Cerebellar nuclear complex (tissue), 1 donor: ENCODE measurements at places on chromosomes 7 and 10.

GRCh38 chr10:69044546-69044945 is 43.4 kb upstream of the SRGN start:
- no peak for DNase-seq

- no peak for DNase-seq
Measured at GRCh38 chr7:142974626-142975025, 12.5 kb upstream of the KEL start.

- no peak for DNase-seq
Measured at GRCh38 chr10:99539120-99539519, 6.4 kb downstream of the NKX2-3 start.

DNA sequence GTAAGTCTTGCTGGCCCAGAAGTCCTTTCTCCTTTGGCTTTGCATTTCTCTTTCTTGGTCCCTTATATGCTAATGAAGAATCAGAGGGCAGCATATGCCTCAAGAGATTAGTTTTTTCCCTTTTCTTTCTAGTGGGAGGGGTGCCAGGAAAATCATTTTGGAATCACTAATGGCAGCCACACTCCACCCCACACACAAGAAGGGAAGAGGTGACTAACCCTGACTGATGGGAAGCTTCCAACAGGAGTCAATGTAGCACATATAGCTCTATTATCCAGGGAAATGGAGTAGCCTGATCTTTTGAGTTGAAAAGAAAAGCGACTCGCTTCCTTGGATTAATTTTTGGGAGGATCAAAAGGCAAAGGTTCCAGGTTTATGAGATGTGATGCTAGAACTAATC is 225.3 kb downstream of the KIF20B start:
- no peak for DNase-seq

DNA sequence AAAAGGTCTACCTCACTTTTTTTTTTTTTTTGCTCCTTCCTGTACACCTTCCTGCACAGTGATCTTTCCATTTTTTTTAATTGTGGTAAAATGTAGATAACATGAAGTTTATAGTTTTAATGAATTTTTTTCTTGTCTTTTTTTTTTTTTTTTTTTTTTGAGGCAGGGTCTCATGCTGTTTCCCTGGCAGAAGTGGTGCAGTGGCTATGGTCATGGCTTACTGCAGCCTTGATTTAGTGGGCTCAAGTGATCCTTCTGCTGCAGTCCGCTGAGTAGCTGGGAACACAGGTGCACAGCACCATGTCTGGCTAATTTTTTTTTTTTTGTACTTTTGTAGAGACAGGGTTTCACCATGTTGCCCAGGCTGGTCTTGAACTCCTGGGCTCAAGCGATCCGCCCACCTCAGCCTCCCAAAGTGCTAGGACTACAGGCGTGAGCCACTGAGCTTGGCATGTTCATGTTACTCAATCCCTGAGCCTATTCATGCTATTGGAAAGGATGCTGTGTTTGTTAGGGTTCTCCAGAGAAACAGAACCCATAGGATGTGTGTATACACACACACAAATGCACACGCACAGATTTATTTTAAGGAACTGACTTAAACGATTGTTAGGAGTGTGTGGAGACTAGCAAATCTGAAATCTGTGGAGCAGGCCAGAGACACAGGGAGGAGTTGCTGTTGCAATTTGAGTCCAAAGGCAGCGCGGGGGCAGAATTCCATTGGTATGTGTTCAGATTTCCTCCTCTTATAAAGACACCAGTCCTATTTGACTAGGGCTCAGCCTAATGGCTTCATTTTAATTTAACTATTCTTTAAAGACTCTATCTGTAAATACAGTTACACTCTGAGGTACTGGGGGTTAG is 29.1 kb downstream of the GALNT11 start:
- no peak for DNase-seq

DNA sequence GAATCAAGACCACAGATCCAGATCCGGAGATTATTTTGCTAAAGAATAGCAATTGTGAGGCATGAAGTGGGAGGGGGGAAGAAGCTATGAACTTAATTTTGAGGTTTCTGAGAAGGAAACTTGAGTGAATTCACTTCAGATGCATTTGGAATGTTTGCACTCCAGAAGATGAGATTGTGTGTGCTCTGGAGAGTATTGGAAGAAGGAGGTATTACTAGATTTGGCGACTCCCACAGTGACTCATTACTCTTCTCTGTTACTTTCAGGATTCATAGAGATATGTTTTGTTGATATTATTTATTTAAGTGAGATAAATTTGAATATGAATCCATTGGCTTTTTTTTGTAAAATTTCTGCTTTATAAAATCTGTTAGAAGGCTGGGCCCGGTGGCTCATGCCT is 80.7 kb downstream of the ANKRD30A start:
- DNase-seq: no peak

DNA sequence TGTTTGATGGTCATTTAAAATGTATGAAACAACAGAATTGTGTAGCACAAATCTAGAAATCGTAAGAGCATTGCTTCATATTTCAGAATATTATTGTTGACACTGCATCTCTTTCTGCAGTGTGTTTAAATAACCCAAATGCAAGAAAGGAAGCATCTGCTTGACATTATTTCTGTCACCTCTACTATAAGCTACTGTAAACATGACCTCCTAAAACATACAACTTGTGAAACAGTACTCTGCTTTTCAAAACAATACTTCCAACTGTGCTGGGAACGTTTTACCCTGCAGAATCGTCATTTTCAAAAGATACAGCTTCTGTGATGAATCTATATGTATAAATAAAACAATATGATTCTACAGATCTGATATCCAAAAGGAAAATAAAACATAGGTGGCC is 82.0 kb downstream of the RNF133 start:
- DNase-seq: no peak

DNA sequence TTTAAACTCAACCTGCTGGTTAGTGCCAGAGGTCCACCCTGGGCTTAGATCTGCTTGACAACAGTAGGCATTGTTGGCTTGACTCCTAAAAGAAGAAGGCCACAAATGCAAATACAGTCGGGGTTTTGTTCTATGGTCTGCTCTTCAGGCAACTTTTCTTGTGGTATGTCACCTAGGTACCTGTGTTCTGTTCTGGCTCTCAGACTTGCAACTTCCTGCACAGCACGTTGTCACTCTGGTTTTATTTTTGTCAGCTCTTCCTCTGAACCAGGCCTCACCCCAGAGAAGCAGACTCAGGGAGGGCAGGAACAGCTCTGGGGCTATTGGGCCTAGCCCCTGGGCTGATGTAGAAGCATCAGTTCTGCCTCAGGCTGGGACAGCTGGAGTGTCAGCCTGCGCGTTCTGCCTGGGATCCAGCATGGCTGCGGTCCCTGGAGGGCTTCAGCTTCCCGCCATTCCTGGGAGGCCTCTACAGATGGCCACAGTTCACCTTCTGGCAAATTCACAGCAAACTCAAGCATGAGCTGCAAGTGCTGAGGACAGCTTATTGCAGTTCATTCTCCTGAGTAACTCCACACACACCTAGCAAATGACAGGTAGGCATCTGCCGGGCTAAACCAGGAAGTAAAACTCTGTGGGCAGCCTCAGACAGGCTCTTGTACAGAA is 11.0 kb upstream of the PDCD4 start:
- no peak for DNase-seq

DNA sequence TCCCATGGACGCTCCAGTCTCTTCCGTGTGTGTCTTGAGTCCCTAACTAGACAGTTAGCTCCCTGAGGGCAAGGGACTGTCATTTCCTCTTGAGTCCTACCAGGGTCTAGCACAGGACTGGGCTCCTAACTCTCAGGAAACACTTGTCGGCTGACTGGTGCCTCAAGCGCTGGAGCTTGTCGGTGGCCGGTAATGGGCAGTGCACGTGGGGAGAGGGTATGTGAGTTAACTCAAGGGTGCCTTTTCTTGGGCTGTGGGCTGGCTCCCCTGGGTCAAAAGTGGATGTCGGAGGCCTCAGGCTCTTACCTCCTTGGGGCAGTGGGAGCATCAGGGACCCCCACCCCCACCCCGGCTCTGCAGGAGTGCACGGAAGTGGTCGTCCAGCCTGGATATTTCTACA is 32.9 kb downstream of the ZNF775 start:
- no peak for DNase-seq

DNA sequence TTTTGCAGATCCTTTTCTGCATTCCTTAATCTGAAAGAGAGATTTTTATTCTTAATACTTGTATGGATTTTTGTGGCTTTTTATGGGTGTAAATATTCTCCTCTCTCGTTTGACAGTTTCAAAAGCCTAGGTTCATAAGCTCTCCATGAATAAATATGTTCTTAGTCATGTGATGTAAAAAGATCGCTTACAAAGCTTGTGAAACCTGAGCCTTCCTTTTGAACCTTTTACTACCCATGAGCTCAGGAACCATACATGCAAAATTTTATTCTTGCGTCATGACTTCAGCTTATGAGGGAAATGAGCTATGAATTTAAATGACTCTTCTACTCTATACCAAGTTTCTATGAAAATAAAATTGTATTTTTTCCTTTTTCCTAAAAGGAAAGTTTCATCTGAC is 98.7 kb downstream of the POLL start:
- DNase-seq: no peak

- DNase-seq: no peak
Measured at GRCh38 chr7:116045532-116045931, 15.0 kb upstream of the TFEC start.

DNA sequence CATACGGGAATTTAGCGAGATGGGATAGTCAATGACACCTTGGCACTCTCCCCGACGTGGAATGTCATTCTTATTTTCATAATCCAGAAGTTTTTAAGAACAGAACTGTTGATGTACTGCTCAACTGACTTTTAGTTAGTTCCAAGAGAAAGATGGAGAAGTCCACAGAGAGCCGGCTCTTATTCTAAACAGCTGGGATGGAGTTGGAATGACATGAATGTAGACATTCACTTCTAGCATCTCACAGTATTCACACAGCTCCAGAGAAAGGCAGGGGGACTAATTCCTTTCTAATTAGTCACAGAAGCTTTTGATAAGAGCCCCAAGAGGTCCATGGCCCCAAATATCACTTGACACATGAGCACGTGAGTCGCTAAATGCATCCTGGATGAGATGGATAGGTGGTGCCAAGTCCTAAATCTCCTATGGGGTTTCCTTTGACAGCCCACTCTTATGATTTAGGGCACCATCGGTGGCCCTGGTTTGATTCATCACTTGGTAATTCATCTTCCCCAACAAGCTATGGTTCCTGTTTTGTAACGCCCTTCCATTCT is 420.3 kb upstream of the AUTS2 start:
- no peak for DNase-seq

- DNase-seq: no peak
Measured at GRCh38 chr7:92404170-92404614, 43.1 kb upstream of the GATAD1 start.
